ENCODE measurements at places on chromosomes 11 and 22.
A peak's percentile ranks its signal among the peaks of the same experiment; 100 is the strongest.

GRCh38 chr11:46075928-46076327, 45.3 kb downstream of the PHF21A start:
- DNase-seq: no peak

DNA sequence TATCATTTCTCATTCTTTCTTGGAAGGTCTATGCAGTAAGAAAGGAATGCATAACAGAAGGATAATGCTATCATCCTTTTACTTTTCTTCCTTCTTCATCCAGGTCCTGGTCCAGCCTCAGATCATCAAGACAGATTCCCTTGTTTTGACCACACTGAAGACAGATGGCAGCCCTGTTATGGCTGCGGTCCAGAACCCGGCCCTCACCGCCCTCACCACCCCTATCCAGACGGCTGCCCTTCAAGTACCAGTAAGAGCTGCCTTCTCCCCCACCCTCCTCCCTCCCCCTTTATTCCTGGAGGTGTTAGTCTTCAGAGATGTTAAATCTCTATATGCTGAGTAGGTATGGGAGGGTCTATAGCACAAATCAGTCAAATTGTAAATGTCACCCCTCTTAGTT, 37.9 kb downstream of the SREBF2 start:
- DNase-seq: peak; percentile 82

GRCh38 chr11:120024046-120024445, 113.9 kb downstream of the TRIM29 start:
- no peak for DNase-seq

- peak; percentile 15 for DNase-seq
Measured at GRCh38 chr11:113440816-113441215, 34.4 kb downstream of the DRD2 start.

DNA sequence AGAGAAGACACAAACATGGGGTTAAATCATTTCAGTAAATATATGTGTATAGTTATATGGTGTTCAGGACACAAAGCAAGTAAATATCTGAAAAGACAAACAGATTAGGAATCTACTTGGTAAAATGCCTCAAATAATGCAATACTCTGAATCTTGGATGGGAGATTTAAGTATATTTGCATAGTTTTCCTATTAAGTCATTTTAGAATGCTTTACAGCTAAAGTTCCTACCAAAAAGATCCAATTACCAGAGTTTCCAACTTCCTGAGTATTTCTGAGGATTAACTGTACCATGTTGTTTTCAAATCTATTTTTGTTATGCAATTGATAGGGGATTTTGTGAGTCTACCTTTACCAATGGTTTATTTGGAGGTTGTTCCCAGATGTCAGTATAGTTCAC, 424.4 kb upstream of the CCDC179 start:
- DNase-seq: no peak

DNA sequence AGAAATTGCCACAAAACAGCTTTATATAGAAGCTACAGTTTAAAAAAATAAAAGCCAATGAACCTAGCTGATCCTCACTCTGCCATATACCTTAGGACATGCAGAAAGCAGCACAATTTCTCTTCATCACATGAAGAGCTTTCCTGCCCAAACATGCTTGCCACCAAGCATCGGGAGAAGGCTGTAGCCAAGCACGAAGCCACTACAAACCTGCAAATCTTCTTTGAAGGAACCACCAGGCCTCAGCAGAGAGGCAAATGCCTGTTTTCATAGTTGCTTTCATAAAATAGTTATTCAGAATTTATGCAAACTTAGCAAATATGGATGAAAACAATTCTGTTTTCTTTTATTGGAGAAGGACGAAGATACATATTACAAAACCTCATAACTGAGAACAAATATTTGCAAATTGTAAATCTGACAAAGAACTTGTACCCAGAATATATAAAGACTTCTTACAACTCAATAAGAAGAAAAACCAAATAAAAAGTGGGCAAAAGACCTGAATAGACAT, 100.3 kb downstream of the RBFOX2 start:
- DNase-seq: no peak

DNA sequence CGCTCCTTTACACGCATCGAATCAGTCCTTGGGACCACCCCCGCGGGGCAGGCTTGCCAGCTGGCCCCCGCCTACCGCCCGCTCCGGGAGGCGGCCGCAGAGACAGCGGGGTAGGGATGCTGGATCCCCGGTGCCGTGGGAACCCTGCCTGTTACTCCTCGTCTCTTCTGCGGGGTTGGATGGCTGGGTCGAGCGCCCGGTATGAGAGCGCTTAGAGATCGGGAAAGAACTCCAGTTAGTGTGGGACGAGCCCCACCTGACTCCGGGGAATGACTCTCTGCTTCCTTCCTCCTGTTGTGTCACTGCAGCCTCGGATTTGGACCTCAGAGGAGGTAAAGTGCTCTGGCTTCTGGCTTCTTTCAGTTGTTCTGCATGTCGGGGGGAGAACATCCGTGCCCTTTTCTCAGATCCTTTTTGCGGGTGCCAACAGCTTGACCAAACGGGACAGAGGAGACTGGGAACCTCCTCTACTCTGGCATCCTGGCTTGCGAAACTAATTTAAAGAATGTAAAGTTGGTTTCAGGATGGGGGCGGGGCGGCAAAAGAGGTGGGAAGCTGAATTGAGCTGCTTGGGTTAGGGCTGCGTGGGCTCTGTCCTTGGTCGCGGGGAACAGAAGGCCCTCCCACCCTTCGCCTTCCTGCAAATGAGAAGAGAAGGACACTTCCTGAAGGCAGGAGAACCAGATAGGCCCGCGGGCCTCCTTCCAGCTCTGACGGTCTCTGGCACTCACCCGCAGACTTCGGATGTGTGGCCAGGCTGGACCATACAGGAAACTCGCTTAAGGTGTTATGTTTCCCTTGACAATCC, 938 bp downstream of the LAYN start:
- peak; percentile 35 for DNase-seq

- no peak for DNase-seq
Measured at GRCh38 chr11:13883042-13883441, 79.5 kb upstream of the SPON1 start.

DNA sequence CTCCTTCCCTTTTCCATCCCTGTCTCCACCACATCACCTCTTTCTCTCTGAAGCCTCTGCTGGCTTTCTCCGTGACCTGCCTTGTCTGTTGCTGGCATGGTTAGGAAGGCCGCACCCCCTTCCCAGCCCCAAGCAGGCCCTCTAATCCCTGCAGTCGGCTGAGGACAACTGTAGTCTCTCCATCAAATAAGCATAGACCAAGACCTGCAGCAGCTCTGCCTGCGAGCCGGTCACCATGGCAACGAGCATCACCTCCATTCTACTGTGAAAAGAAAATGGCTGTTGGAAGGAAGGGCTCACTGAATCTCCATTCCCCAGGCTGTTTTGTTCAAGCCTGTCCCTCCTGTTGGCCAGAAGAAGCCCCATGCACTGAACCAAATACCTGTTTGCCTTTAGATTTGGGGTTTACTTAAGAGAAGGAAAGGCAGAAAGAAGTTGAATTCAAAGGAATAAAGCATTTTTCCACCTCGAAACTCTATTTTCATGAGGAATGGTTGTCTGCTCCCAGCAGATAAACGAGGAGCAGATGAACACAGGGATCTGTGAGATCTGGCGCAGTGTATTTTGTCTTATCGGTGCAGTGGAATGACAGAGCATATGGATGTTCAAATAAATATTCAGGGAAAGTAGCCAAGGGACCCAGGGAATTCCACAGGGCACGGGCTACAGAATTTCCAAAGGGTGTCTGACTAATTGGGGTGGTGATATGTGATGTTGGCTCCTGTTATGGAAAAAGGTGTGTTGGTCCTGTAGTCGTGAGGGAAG, 113.1 kb upstream of the TTC12 start:
- peak; percentile 17 for DNase-seq

- DNase-seq: no peak
Measured at GRCh38 chr11:116287866-116288265, 484.9 kb downstream of the BUD13 start.

DNA sequence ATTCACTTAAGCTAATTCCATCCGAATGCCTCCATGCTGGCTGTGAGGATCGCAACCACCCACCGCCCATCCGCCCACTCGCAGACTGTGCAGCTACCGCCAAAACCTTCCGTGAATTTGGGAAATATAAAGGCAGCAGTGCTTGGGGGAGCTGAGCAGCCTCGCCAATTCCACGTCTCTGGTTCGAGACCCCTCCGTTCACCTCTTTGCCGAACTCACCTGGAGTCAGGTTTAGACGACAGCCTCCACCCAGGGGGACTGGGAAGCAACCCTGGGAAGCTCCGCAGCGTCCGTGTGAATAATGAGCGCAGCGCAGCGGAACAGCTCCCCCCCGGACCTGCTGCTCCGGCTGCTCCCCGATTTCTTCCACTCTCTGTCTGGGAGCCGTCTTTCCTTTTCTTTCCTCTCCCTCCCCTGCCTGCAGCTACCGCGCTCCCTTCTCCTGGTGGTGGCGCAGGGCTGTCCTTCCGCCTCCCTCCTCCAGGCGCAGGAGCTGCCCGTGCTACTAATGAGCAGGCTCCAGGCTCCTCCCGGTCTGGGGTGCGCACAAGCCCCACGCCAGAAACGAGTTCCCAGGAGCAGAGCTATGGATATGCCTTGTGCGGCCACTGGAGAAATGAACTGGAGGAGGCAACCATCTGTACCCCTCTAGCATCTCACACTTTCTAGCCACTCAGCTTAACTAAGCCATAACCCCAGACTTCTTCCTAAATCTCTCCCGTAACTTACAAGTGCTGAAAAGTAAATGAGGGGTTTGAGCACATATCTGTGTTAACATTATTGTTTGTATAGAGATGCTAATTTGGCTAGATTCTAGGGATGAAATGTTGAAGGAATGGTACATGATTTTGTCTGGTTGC, 107.3 kb downstream of the XKR3 start:
- no peak for DNase-seq

DNA sequence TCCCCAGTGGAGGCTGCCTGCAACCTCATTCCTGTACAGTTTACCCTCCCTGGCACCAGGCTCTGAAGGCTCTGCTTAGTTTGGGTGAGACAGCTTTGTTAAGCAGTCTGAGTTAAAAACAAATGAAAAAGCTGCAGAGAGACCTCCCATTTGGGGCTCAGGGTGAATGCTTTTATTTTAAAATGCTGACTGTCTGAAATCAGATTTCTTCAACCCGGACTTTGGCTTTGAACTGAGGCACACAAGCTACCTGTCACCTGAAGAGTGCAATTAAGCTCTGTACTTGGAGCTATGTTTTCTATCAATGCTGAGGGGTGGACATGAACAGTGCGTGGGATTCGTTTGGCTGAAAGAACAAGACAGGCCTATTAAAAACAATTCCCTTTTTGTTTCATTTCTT, 217.5 kb upstream of the SORL1-AS1 start:
- DNase-seq: no peak

DNA sequence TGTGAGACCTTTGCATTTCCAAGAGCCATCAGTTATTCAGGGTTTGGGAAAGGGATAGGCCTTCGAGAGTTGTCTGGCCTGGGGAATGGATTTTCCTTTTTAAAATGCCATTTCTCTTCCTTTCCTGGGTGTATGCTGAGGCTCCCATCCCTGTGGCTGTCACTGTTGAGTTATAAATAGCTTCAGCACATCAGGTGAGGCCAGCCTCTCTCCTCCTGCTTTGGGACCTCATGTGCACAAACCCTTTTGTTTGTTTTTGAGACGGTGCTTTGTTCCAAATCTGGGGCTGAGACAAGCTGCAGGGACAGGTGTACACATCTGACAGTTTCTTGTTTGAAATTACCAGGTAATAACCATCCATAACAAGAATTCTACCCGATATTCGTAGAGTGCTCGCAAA, 1.3 kb downstream of the TEF start:
- DNase-seq: no peak

GRCh38 chr11:82303671-82304070, 430.0 kb downstream of the FAM181B start:
- DNase-seq: peak; percentile 45

GRCh38 chr11:46299451-46299961, 22.0 kb downstream of the CREB3L1 start:
- DNase-seq: no peak
